ENCODE measurements at places on chromosomes 3 and 15. TPM values are rescaled to one million over a fixed set of nuclear protein-coding genes. Genes with fewer than 3 reads are reported as not detected.

The MFAP1 gene
- total RNA-seq, result 14.4 TPM

The GADL1 gene
- total RNA-seq, result not detected

The TMEM158 gene
- total RNA-seq, result 26.5 TPM

The DISP2 gene
- total RNA-seq, result 0.36 TPM

The HRH1 gene
- total RNA-seq, result 8.6 TPM

The RTP1 gene
- not detected for total RNA-seq

The GOLGA8G gene
- total RNA-seq, result not detected

The GRIP2 gene
- total RNA-seq, result under 0.01 TPM

The ACTRT3 gene
- total RNA-seq, result 2.1 TPM

The SOX14 gene
- total RNA-seq, result not detected

The PPARG gene
- total RNA-seq, result 19.1 TPM

The AP3B2 gene
- total RNA-seq, result not detected

The PTH1R gene
- total RNA-seq, result 13.5 TPM

The UBP1 gene
- 54.5 TPM for total RNA-seq

The FBLN2 gene
- total RNA-seq, result 485 TPM

The HDGFL3 gene
- total RNA-seq, result 14.6 TPM

The GNAT1 gene
- not detected for total RNA-seq

The C3orf85 gene
- total RNA-seq, result not detected

The LRRC15 gene
- total RNA-seq, result 0.90 TPM

The ITIH1 gene
- not detected for total RNA-seq

The C2CD4A gene
- total RNA-seq, result 7.9 TPM

The PLA2G4E gene
- total RNA-seq, result not detected

The GABPB1 gene
- total RNA-seq, result 24.6 TPM

The MORC1 gene
- total RNA-seq, result not detected

The MAP3K13 gene
- 24.4 TPM for total RNA-seq

The ALDH1A3 gene
- total RNA-seq, result 53.0 TPM

The GP9 gene
- not detected for total RNA-seq

The PIERCE2 gene
- 0.18 TPM for total RNA-seq

The RAB5A gene
- 89.0 TPM for total RNA-seq

The DUOXA2 gene
- total RNA-seq, result not detected

The TRPM7 gene
- 23.3 TPM for total RNA-seq

The CHST14 gene
- 23.3 TPM for total RNA-seq

The SLC6A11 gene
- total RNA-seq, result not detected

The SEMA3B gene
- total RNA-seq, result 3.4 TPM

The GUCA1C gene
- not detected for total RNA-seq

The SLC51B gene
- total RNA-seq, result not detected

The GASK1A gene
- total RNA-seq, result under 0.01 TPM

The TUSC7 gene
- not detected for total RNA-seq

The SI gene
- not detected for total RNA-seq

The PP2D1 gene
- not detected for total RNA-seq

The CCDC50 gene
- 156 TPM for total RNA-seq

The ULK3 gene
- total RNA-seq, result 12.8 TPM

The COX17 gene
- total RNA-seq, result 10.7 TPM

The SLC30A4 gene
- 8.3 TPM for total RNA-seq

The CHAC1 gene
- 56.2 TPM for total RNA-seq

The SH3GL3 gene
- total RNA-seq, result not detected

The CHRNA3 gene
- not detected for total RNA-seq

The EPHA6 gene
- total RNA-seq, result not detected

The CTXND1 gene
- not detected for total RNA-seq

The IQCF5 gene
- not detected for total RNA-seq

The FES gene
- 15.0 TPM for total RNA-seq

The WDR93 gene
- not detected for total RNA-seq

The CCDC174 gene
- 8.1 TPM for total RNA-seq

The NEIL1 gene
- total RNA-seq, result 4.0 TPM

The PLIN1 gene
- not detected for total RNA-seq

The GATM gene
- not detected for total RNA-seq

The THSD4 gene
- 12.6 TPM for total RNA-seq

The POLQ gene
- total RNA-seq, result 0.36 TPM

The OR5K2 gene
- not detected for total RNA-seq

The PLSCR2 gene
- total RNA-seq, result not detected

All from cardiac atrium fibroblast (primary cell).